NCI-H2227 treated with DMSO at 0.1 percent for 48 hours (cell line): ENCODE measurements at places on chromosomes 6 and 20.

- DNase-seq, result no peak
These were observed 5.5 kb downstream of the CST9L start for GRCh38 chr20:23562721-23563342.

DNA sequence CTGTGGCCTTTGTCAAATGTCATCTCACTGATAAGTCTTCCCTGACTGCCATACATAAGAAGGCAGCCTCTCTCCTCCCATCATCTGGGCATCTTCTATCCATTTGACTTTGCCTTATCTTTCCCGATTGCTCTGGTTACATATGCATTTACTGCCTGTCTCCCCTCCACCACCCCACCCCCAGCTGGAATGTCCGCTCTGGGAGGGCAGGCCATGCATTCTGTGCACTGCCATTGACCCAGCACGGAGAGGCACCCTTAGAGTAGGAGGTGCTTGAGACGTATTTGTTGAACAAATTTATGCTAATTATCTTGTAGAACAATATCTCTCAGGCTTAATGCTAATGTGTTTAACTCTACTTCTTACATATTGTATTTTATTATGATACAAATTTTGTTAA lies 183.9 kb upstream of the HDAC2 start:
- DNase-seq, result no peak

- peak; percentile 64 for DNase-seq
These were observed 34.0 kb downstream of the NCOA6 start for GRCh38 chr20:34791289-34792020.

- DNase-seq, result no peak
These were observed 179.7 kb upstream of the CDH4 start for GRCh38 chr20:61072398-61072797.

GRCh38 chr6:89311530-89311852 lies 3.6 kb downstream of the GABRR2 start:
- DNase-seq, result no peak
